HFFc6 (cell line): ENCODE measurements at places on chromosomes 1 and 21. TPM values are rescaled to one million over a fixed set of nuclear protein-coding genes. Genes with fewer than 3 reads are reported as not detected.
A peak's percentile ranks its signal among the peaks of the same experiment; 100 is the strongest.

CHIT1 gene
- not detected in 3 replicates for total RNA-seq

ADORA3 gene
- not detected in 3 replicates for total RNA-seq

GUCA2B gene
- total RNA-seq: not detected in 3 replicates

GNPAT gene
- total RNA-seq: 27.6 and 33.5 TPM in 2 replicates

MPZ gene
- total RNA-seq: 0.36 to 0.69 TPM (median 0.57 TPM) in 3 replicates

MAEL gene
- total RNA-seq: not detected in 3 replicates

OR2G3 gene
- not detected in 3 replicates for total RNA-seq

CNR2 gene
- not detected in 3 replicates for total RNA-seq

IKBKE gene
- total RNA-seq: 15.1 to 18.0 TPM (median 17.2 TPM) in 3 replicates

- no peak for DNase-seq
Measured at GRCh38 chr1:36944883-36945282, 89.4 kb downstream of the GRIK3 start.

DNA sequence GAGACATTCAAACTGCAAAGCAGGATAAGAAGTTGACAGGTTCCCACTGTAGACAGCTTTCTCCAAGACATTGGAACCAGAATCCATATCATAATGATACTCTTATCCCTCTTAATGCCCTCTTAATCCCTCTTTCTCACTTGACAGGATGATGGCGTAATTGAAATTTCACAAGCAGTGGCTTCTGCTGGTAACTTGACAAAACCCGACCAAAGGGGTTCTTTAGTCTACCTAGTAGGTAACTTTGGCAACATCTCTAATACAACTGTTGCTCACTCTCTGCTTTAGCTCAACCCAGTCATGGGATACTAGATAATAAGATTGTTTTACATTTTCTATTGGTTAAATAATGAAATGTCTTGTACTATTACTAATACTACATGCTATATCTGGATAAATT lies 34.7 kb downstream of the S100A10 start:
- DNase-seq: no peak

DNA sequence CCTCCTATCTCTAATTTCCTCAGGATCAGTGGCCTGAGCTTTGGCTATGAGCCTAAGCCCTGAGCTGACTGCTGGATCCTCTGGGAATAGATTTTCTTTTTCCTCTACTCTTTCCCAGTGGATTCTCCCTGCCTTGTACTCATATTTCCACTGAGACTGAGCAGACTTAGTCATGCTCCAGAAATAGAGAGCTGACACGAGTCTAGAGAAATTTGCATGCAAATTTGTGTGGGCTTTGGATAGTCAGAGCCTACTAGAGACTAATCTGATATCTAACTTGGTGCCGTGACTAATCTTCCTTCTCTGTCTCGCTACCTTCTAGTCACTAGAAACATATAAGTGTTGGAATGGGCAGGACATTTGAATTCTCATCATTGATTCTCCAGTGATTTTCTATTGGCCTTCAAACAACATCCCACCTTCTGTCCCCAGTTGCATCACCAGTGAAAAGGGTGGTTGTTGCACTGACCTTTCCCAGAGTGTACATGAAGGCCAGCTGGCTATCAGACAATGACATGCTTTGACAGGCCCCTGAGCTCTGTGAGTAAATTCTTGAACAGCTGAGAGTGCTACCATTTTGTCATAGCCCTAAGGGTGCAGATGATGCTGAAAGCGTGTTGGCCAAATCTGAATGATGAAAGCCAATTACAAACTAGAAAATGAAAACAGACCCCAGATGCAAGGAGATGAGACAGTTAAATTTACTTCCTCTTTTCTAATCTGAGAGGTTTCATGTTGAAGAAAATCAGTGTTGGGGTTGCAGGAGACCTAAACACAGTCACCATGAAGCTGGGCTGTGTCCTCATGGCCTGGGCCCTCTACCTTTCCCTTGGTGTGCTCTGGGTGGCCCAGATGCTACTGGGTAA lies at the start of gene FCRLA:
FCRLA (plus strand) TSS at position 748 of the 866 bp plus-strand sequence; CDS start at position 784, 36 bp downstream.
- peak; percentile 98 for DNase-seq

DNA sequence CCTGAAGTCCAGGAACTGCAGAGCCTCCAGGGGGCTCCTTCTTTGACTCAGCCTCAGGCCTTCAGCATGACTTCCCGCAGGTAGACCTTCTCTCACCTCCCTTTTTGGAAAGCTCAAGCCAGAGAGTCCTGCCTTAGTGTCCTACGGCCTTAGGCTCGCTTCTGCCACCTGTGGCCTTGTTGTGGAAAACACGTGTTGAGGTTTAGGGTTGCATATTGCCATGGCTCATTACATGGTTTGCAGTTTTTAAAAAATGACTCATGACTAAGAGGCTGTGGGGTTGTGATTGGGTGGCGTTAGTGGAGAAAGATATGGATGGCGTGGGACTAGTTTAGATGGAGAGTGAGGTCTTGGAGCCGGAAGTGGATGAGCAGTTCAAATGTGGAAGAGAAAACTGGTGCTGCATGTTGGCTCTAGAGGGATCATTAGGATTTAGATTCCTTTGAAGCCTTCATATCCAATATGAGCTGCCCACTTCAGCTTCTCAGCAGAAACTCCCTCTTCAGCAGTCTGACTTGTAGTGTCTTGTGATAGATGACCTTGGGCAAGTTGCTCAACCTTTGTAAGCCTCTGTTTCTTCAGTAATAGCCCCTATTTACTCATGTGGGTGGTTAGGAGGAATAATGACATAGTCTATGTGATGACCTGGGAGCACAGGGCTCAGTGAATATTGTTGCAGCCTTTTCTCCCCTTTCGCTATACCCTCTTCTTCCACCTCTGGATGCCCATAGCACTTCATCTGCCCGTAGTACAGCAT lies 6.5 kb upstream of the FGGY start:
- DNase-seq: peak; percentile 27

DNA sequence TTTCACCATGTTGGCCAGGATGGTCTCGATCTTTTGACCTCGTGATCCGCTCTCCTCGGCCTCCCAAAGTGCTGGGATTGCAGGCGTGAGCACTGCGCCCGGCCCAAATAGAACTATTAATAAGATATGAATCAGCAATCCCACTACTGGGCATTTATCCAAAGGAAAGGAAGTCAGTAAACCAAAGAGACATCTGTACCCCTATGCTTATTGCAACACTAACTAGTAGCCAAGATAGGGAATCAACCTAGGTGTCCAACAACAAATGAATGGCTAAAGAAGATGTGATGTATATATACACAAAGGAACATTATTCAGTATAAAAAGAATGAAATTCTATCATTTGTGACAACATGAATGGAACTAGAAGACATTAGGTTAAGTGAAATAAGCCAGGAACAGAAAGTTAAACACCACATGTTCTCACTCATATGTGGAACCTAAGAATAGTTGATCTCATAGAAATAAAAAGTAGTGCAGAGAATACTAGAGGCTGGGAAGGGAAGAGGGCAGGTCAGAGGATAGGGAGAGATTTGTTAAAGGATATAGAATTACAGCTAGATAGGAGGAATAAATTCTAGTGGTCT lies 48.8 kb downstream of the XPR1 start:
- peak; percentile 33 for DNase-seq

DNA sequence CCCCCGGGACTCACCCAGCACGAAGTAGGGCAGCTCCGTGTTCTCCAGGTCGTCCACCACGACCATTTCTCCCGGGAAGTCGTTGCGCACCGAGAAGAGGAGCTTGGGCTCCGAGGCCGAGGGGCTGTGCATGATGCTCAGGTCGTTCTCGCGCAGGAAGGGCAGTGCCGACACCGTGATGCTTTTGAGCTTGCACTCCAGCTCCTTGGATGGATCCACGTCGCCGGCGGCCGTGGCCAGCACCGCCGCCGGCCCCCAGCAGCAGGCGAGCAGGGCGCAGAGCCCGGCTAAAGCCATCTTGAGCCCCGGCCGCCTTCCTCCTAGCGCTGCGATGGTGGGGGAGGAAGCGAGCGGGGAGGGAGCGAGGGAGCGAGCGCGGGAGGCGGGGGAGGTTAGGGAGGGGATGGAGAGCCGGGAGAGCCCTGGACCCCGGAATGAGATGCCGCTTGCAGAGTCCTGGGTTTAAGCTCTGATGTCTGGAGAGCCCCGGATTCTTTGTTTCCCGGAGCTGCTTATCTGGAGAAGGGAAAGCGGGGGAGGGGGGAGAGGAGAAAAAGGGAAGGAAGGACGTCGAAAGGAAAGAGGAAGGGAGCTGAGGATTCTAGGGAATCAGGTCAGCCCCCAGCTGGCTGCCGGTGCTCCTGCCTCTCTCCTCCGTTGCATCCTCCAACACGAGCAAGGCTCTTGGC lies at the start of gene ASTN1:
ASTN1 (minus strand) TSS at position 333 of the 689 bp plus-strand sequence; CDS start at position 297, 36 bp downstream.
- no peak for DNase-seq

- no peak for DNase-seq
Measured at GRCh38 chr1:28056129-28056925, 32.1 kb downstream of the EYA3 start.

- peak; percentile 73 for DNase-seq
Measured at GRCh38 chr1:19866758-19867157, 15.4 kb upstream of the OTUD3 start.
